CD4-positive, alpha-beta T cell treated with Interleukin-15 for 1 hour (primary cell): ENCODE measurements at places on chromosomes 7 and 10.

DNA sequence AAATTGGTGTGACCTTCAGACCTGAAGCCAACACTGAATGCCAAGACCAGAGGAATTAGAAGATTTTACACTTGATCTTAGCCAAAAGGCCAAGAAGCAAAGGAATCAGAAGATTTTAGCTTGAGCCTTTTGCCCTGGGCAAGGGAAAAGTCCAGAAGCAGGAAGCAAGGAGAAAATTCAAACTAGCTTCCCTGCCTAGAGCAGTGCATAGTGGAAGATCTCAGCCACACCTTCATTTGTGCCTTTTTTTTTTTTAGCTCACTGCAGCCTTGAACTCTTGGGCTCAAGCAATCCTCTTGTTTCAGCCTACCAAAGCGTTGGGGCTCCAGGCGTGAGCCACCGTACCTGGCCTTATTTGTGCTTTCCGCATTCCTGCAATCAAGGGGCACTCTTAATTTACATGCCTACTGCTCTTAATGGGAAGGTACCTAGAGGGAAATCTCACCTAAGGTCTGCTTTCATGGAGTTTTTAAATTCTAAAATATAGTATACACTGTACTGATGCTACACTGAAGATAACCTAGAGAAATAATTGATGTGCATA, 8.3 kb upstream of the PIP4K2A start:
- DNase-seq, result no peak

GRCh38 chr10:132489704-132490534, 47.7 kb upstream of the INPP5A start:
- peak; percentile 9 for DNase-seq

DNA sequence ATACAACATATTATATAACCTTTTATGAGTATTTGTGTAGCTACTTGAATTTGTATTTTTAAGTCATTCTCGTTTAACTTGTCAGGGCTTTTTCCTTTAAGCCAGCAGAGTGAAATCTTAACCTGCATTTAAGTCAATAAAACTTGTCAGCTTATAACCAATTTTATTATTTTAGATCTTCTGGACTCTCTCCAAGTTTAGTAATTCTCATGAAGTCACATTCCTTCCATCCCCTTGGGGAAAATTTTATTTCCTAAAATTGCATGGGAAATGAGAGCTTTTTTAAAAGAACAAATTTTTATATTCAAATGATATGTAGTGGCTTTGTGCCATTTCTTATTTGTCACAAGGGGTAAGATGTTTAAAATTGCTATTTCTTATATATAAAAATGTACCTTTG, 74.0 kb downstream of the SEPTIN7 start:
- DNase-seq, result no peak

GRCh38 chr10:114166494-114166893, 7.5 kb downstream of the CCDC186 start:
- DNase-seq, result no peak

DNA sequence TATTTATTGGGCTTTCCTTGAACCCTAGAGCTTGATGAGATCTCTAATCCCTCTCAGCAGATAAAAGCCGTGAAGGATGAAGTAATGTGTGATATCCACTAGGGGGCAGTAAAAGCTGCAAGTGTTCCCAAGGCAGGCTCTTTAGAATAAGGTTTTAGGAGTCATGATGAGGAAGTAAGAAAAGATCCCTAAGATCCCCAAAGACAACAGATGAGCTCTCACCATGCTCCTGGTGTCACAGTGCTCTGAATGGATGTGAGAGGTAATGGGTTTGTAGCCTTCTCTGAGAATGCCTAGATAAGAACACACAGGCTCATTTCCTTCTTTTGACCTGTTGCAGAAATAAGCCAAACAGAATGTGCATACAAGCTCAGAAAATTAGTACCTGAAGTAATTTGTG, 70.4 kb upstream of the ITPRID1 start:
- DNase-seq, result no peak

DNA sequence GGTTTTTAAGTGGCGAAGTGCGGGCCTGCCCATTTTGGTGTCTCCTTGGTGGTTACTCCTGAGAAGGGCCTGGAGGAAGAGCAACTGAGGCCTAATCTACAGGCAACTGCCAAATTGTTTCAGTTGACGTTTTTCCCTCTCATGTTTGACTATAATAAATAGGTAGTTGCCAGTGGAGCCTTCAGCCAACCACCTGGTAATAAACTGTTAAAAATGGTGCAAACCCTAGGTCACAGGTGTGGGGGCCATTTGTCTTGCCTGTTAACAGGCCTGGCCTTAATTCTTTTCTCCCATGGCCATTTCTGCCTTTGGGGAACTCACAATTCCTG, 3.7 kb downstream of the IKZF1 start:
- DNase-seq, result no peak

DNA sequence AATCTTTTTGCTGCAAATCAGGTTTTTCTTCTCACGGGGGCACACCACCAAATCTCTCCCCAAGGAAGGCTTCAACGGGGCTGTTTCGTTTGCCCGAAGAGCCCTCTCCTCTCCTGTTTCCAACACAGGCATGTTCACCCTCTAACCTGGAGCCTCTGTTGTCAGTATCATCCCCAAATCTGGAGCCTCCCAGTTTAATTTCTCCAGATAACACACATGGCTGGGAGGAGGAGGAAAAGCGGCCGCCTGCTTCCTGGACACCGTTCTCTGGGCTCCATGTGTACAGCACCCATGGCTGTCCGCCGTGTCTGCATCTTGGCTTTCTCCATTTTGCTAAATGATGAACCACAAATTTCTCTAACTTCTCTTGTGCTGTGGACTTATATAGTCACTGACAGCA, 214.5 kb downstream of the DIP2C start:
- no peak for DNase-seq

DNA sequence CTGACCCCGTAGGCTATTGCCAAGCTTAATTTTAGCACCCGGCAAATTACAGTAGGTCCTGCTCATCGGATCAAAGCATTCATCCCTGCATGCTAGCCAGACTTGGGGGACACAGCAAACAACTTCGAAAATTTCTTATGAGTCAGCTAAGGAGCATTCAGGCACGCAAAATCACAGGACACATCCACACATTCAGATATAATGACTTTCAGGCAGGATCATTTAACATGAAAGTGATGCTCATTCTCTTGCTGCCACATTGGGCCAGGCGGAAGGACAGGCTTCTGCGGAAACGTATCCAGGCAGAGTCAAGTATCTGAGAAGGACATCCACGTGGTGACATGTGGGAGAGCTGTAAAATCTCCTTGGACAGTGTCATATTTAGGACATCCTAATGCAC, 474.0 kb upstream of the NRP1 start:
- DNase-seq, result no peak

- no peak for DNase-seq
Observed at GRCh38 chr10:22701132-22701826, 13.1 kb downstream of the PIP4K2A start.

- DNase-seq, result no peak
Observed at GRCh38 chr7:125154930-125155329, 225.3 kb upstream of the POT1 start.

- no peak for DNase-seq
Observed at GRCh38 chr10:78025685-78026364, 3.5 kb downstream of the POLR3A start.

DNA sequence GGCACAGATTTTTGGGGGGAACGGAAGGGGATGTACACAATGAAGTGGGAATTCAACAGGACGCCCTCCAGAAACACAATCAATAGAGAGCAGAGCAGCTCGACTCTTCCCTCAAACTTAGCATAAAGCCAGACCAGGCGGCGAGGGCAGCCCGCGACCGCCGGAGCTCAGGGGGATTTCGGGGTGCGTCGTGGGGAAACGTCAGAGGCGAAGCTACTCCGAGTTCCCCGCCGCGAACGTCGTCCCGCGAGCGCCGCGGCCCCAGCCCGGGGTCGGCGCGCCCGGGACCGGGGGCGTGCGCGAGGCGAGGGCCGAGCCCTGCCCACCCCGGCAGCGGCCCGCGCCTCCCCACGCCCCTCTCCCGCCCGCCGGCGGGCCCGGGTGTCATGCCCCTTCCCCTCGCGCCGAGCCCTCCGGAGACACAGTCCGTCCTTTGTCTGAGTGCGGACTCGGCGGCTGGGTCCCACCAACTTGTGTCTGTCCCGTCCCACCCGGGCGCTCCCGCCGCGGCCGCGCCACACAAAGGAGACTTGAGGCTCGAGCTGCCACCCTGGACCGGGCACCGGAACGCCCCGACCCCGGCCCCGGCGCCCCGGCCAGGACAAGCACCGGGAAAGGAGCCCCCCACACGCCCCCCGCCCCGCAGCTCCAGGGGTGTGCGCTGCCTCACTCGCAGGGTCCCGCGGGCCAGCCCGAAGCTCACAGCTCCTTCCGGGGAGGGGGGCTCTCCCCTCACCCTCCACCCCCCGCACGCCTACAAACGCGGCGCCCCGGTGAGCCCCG, 634 bp downstream of the EZH2 start:
- DNase-seq, result peak; percentile 78

DNA sequence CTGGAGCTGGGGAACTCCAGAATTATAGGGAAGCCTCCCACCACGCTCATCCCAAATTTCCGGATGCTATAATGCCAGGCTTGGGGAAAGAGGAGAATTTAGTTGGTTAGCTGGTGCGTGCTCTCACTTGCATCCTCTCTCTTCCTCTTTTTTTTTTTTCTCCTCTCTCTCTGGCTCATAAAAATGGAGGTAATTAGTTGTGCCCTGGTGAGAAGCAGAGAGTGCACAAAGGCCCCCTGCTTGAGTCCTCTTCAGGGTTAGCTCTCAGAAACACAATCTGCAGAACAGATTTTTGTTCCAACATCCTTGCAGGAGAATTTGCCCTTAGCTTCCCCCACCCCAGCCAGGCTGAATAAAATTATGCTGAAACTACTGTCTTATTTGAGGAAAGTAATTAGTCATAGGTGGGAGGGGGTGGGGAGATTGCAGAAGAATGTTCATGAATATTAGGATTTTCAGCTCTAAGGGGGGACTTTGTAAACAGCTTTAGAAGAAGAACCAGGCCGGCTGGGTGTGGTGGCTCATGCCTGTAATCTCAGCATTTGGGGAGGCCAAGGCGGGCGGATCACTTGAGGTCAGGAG, 7.6 kb downstream of the SERPINE1 start:
- DNase-seq, result no peak

DNA sequence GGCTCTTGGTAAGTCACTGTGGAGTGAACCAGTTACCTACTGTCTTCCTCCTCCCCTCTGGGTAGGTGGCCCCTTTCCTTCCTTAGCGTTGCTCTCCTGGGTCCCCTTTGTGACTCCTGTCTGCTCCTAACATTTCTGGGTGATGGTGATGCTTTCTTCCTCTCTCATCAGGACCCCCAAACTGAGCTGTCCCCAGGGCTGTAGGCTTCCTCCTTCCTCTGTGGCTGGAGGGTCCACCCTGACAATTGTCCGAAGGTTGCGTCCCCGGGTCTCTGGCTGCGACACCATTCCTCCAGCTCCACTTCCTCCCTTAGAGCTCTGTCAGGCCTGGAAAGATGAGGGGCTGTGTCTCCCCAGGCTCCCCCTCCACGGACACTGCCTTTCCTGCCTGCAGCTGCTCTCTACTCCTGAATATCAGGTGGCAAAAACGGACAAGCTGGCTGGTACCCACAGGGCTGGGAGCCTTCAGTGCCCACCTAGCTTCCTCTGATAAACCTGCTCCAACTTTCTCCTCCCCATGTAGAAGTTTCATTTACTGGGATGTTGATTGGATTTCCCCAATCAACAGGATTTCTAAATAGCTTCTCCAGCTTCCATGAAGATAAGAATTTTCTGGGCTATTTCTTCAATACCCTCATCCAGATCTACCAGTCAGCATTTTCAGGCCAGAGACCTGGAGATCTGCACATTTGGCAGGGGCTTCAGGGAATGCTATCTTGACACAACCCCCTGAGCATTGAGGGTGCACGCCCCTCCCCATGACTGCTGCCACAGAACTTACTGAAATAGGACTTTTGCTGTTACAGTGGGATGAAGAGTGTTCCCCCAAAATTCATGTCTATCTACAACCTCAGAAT, 506.5 kb downstream of the TCERG1L start:
- DNase-seq, result no peak

DNA sequence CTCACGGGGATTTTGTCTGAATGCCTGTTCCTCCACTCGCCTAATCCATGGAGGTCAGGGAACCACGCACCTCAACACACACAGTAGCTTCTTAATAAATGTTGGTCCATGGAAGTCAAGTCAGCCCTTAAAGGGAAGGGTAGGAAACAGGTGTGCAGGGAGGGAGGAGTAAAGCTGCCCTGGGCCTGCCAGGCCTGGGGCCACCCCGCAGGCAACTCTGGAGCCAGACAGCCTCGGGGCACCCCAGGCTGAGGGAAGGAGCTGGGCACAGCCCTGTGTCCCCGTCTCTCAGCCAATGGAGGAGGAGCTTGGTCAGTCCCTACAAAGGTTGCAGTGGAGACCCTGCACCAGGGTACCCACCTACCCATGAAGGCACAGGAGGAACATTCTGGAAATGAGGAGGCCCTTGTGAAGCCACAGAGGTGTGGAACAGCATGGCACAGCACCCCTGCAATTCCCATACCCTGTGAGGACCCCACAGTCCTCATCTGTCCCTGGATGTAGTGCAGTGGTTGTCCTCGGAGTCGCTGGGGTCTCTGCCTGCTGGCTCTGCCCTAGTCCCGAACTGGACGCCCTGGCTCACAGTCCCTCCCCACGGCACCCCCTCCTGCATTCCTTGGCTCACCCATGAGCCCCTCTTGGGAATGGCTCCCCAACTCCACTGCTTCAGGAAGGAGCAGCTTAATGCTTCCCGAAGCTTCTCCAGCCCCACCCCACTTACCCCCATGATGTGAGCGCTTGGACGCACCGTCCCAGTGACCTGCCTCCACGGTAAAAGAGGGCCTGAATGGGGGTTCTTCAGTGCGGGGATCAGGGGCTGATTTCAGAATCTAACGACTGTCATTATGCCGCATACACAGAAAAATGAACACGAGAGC, 79.2 kb upstream of the INSIG1 start:
- DNase-seq, result no peak

DNA sequence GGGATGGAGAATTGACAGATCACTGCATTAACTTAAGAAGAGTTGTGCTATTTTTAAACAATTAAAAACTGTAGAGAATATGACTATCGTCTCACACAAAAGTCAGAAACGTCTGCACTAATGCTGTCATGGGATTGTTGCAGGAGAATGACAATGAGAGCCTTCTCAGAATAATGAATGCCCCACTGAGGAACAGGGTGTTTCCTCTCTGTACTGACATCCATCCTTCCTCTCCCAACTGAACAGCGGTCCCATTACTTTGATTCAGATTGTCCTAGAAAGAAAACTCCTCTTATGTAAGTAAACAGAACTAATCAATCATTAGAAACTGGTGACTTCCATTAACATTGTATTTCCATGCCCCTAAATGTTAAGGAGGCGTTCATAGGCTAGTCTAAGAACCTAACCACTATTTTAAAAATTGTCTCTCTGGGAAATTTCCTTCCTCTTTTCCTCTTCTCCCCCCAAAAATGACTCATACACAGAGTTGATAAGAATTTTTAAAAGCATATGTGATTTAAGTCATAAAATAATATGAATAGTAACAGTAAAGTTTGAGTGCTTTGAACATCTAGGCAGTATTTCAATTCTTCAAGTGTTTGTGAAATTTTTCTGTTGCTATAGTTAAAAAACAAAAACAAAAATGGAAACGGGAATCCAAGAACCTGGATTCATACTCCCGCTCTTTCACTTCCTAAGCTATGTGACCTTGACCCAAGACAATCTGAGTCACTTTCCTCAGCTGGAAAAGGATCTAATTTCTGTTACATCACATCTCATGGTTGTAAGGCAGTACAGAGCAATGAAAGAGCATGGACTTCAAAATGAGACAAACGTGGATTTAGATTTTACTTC, 12.7 kb upstream of the MACC1 start:
- no peak for DNase-seq

GRCh38 chr10:48450233-48450740, 143.8 kb downstream of the MAPK8 start:
- no peak for DNase-seq

GRCh38 chr10:34580643-34581042, 234.5 kb downstream of the PARD3 start:
- no peak for DNase-seq
